ENCODE measurements at places on chromosomes 2 and 18. TPM values are rescaled to one million over a fixed set of nuclear protein-coding genes. Genes with fewer than 3 reads are reported as not detected.

Gene PTPN18
- 112 TPM for total RNA-seq

Gene LDLRAD4
- total RNA-seq, result 49.0 TPM

Gene INPP5D
- 6.6 TPM for total RNA-seq

Gene DES
- 706 TPM for total RNA-seq

Gene AMER3
- total RNA-seq, result 0.42 TPM

Gene GALR1
- 0.46 TPM for total RNA-seq

Gene LYPD6B
- 1.7 TPM for total RNA-seq

Gene EFR3B
- total RNA-seq, result 2.5 TPM

Gene SLC9A4
- total RNA-seq, result 0.09 TPM

DNA sequence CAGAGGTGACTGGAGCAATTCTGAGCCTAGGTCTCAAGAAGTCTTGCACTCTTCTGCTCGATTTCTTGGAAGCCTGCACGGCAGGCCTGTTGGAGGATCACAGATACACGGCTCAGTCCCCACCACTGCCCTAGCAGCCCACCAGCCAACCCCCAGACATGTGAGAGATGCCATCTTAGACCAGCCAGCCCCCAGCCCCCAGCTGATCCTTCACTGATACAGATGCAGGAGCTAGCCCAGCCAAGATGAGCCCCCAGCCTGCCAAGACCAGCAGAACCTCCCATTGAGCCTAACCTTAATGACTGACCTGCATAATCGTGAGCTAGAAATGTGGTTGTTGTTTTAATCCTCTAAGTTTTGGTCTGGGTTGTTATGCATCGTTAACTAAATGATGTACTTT lies 47.5 kb downstream of the INHBB start:
- no peak for DNase-seq

GRCh38 chr2:2527148-2527547 lies 196.1 kb upstream of the MYT1L start:
- no peak for DNase-seq

DNA sequence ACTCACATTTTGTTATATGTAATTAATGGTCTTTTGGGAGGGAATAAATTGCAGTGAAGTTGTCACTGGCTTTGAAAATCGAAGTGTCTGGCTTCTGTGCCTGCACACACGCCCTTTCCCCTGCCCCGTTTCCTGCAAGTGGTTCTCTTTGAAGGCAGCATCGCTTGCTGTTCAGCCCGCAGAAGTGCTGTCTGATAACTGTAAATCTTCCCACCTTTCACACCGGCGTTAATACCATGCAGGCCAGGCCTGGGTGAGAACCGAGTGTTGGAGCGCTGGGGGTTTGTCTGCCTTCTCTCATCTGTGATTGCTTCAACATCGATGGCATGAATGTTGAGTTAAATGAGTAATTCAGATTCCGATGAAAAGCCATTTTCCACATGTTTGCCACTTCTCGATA lies 37.9 kb upstream of the RPL31 start:
- DNase-seq, result no peak

DNA sequence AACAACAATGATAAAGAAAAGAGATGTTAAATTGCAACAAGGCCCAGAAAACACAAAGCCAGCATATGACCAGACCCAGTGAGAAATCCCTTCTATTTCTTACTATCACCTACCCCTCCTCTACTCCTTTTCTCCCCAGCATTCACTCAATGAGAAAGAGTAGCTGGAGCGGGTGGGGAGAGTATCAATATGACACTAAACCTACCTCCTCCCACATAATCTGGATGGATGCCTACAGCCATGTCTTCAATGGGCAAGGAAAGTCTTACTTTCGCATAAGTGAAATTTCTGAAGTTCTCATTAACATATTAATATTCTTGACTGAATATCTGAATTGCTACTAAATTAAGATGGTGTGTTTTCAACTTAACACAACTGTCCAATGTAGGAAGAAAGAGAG lies 78.2 kb downstream of the AFF3 start:
- DNase-seq, result no peak

GRCh38 chr18:52339891-52340371 lies at the start of gene DCC:
Gene DCC (plus strand): TSS chr18:52340197. CDS start chr18:52340788, 591 bp downstream.
- DNase-seq, result peak; percentile 28

GRCh38 chr2:174492963-174493431 lies 6.2 kb upstream of the GPR155 start:
- peak; percentile 32 for DNase-seq

- DNase-seq, result no peak
Measured at GRCh38 chr2:217331523-217332416, 471.9 kb upstream of the TNP1 start.

- no peak for DNase-seq
Measured at GRCh38 chr2:44746856-44747615, 194.5 kb upstream of the SIX3 start.

DNA sequence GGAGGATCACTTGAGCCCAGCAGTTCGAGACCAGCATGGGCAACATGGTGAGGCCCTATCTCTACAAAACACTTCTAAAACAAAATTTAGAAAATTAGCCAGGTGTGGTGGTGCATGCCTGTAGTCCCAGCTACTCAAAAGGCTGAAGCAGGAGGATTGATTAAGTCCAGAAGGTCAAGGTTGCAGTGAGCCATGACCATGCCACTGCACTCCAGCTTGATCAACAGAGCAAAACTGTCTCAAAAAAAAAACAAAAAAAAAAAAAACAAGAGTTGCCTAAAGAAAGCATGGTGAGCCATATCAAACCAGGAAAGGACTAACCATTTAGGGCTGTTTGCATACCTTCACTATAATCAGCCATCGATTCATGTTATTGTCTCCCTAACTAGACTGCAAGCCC lies 4.5 kb downstream of the CLASP1 start:
- no peak for DNase-seq

GRCh38 chr2:198715302-198715835 lies 742.4 kb downstream of the SATB2 start:
- DNase-seq, result no peak

DNA sequence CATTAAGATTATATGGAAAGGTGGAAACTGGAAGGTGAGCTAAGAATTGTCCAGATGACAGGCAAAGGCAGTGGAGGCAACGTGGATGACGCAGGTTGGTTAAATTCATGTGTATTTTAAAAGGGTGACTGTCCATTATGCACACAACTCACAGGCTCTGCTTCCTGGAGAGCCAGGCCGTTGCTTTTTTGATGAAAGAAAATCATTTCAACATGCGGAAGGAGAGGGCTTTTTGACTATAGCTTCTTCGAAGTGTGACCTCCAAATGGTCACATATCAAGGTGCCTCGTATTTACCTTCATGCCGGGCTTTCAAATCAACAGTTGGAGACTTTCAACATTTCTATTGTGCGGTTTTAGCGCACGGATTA lies 126.7 kb downstream of the MYCN start:
- DNase-seq, result no peak

DNA sequence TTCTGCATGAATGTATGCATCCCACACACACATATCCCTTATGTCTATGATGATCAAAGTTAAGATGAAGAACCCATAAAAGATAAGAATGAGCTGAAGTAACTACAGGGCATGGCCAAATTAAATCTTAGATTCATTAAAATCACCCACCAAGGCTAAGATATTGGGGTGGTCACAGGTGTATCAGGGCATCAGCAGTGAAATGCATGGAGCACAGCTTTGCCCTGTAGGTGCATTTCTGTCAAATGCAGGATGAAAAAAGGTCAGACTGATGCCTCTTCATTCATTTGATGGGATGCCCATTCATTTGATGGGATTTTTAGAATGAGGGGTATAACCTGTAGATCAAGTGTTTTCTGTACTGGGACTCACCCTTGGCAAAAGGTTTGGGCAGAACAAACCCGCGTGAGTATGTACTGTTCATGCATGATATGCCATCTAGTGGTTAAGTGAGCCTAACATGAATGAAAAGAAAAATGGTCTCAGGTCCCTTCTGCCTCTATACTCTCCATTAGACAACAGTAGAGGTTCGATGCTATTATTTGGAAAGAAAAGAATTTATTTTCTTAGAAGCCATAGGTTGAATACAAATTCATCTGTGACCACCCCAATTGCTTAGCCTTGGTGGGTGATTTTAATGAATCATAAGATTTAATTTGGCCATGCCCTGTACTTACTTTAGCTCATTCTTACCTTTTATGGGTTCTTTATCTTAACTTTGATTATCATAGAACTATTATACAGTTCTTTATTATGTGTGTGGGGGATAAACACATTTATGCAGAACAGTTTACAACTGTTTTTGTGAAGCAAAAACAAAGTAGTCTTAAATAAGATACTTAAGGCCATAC lies 43.2 kb upstream of the NOSTRIN start:
- no peak for DNase-seq

- DNase-seq, result no peak
Measured at GRCh38 chr2:17252258-17252657, 266.0 kb downstream of the RAD51AP2 start.
